ENCODE measurements at places on chromosomes 12 and 14.

DNA sequence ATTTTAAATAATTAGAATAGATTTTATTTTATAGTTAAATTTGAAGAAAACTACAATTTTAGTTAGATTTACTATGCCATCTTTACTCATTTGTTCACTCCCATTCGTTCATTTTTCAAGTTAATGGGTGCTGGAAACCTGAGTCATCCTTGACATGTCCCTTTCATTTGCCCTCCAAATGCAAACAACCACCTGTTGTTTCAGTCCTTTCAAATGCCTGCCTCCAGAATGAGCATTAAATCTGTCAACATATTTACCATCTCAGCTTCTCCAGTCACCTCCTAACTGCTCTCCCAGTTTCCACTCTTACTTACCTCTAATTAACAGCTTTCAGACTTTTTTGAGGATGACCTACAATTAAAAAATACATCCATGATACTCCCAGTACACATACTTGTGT lies 375.5 kb downstream of the RAD51B start:
- DNase-seq = no peak

DNA sequence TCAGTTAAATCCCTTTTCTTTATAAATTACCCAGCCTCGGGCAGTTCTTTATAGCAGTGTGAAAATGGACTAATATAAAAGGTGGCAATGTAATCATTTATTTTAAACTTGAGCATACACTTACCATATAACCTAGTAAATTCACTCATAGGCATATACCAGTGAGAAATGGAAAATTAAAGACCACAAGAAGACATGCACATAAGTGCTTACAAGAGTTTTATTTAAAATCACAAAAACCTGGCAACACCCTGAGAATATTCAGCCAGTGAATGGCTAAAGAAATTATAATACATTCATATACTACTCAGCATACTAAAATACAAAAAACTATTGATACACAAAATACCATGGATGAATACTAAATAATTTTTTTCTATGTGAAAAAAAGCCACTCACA lies 1017.5 kb upstream of the TMEM132C start:
- DNase-seq = no peak

DNA sequence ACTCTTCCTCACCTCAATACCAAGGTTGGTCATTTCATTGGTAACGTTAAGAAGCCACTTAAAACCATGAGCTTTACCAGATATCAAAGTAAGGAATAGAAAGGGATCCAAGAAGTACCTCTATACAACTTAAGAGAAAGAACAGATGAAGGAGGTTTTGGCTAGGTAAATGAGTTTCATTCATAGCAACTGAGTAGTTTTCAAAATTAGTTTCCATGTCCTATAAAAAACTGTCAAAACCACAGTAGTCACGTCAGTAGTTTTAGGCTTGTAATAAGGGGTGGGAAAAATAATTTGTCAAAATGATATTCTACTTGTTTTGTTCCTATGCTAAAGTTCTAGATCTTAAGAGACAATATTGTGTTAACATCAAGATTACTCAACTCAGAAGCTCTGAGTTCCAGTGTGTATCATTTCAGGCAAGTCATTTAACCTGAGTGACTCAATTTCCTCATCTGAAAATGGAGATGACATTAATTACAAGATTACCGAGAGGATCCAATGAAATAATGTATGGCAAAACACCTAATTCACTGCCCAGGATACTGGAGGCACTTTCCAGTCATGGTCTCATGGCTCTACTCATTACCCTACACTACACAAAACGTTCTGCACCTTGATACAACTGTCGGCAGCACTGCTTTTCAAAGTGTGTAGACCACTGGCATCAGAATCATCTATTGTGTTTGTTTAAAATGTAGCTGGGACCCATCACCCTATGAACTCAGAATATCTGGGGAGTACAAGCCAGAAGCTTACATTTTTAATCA lies 24.1 kb upstream of the SLC6A13 start:
- no peak for DNase-seq

DNA sequence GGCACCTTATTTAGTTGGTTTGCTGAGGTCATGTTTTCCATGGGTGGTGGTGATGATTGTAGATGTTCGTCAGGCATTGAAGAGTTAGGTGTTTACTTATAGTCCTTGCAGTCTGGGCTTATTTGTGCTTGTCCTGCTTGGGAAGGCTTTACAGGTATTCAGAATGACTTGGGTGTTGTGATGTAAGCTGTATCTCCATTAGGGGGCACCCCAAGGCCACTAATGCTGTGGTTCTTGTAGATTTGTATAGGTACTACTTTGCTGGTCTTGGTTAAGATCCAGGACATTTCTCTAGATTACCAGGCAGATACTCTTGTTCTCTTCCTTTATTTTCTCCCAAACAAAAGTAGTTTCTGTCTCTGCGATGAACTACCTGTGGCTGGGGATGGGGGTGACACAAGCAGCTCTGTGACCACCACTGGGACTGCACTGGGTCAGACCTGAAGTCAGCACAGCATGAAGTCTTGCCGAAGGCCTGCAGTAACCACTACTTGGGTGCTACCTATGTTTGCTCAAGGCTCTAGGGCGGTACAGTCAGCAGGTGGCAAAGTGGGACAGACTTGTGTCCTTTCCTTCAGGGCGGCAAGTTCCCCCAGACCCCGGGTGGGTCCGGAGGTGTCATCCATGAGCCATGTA lies 35.8 kb upstream of the FBXO33 start:
- no peak for DNase-seq

- DNase-seq = no peak
Measured at GRCh38 chr14:70665448-70666360, 24.0 kb downstream of the TTC9 start.

DNA sequence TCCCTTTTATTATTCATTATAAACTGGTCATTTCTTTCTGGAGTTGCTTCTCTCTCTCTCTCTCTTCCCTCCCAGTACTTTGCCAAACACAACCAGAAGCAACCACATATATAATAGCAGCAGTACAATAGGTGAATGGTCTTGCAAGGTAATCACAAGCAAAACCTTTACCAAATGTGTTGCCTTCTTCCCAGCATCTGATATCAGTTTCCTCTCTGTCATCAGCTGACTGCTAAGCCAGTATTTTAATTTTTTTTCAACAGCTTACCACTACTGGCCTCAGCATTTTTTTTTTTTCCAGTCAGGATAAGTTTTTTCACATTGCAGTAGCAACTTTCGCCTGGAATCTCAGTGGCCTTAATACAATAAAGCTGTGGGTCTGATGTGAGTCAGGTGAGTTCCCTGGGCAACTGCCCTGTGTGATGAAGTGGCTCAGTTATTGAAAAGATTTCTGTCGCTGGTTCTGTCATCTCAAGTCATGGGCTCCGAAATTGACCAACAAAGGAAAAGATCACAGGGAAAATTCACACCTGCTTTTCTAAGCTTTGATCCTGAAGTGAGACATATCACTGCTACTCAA lies 282.5 kb upstream of the AMIGO2 start:
- no peak for DNase-seq

GRCh38 chr12:65792724-65793123 lies 31.6 kb upstream of the HMGA2 start:
- DNase-seq = no peak

GRCh38 chr14:69328765-69329164 lies 68.8 kb downstream of the GALNT16 start:
- DNase-seq = no peak

GRCh38 chr14:32820181-32820580 lies 118.5 kb upstream of the NPAS3 start:
- DNase-seq = no peak

DNA sequence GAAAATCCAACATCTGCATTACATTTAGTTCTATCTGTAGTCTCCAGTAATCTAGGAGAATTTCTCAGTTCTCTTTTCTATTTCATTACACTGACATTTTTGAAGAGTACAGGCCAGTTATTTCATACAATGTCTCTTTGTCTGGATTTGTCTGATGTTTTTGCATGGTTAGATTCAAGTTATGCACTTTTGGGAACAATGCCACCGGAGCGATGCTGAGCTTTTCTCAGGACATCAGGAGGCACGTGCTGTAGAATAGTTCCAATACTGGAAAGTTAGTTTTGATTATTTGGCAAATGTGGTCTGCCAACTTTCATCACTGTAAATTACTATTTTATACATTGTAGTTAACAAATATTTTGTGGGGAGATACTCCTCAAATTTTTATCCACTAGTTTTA lies 43.1 kb downstream of the ALDH1L2 start:
- no peak for DNase-seq

- no peak for DNase-seq
Measured at GRCh38 chr12:62332598-62332997, 72.4 kb downstream of the USP15 start.

- no peak for DNase-seq
Measured at GRCh38 chr12:114420944-114421335, 15.0 kb upstream of the TBX5 start.

DNA sequence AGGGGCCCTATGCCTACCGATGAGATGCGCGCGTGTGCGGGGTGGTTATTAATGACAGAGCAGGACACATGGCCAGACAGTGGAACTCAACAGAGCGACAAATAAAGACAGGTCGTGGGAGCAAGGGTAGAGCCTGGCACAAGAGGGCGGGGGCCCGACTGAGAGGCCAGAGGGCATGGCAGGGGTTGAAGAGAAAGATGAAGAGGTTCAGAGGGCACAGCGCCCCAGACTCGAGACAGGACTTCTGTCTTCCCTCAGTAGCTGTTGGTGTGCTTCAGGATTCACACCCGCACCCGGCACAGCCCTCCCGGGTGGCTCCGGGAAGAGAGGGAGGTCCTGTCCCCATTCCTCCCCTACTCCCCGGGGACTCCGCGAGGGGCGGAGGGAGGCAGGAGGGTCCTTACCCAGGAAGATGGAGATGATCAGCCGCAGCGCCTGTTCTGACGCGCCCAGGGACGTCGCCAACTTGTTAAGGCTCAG lies 366 bp downstream of the LPCAT3 start:
- DNase-seq = peak; percentile 54

GRCh38 chr12:18612971-18613370 lies 124.8 kb downstream of the PLCZ1 start:
- DNase-seq = no peak

DNA sequence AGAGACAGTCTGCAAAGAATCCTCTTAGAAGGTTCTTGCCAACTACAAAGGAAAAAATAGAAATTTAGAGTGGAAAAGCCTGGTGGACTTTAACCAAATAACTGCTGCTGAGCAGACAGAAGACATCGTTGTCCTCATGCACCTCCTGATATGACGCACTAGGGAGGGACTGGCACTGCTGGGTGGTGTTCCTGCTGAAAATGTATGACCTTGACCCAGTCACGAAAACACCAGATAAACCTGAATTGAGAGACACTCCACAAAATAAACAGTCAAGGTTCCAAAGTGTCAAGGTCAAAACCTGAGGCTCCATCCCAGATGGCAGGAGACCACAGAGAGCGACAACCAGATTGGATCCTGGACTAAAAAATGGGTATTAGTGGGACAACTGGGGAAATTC lies 61.9 kb downstream of the CHGA start:
- no peak for DNase-seq

DNA sequence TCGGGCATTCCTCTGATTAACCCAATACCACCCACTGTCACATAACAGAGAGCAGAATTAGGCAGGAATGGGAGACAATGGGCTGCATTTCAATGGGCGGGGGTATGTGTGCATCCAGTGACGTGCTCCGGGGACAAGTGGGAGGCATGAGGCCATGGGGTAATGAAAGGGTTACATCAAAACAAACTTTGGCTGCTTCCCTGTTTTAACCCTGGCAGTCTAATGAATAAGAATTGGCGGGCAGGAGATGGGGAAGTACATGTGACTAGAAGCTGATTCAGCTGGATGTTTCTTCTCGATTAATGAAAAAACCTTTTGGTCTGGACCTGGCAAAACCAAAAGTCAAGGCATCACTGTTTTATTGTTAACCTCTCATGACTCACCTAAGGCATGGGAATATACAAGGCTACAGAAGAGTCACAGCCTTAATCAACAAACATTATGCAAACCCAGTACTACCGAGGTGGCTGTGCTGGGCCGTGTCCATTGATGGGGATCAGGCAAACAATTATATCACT lies 44.2 kb downstream of the SOCS2 start:
- no peak for DNase-seq

DNA sequence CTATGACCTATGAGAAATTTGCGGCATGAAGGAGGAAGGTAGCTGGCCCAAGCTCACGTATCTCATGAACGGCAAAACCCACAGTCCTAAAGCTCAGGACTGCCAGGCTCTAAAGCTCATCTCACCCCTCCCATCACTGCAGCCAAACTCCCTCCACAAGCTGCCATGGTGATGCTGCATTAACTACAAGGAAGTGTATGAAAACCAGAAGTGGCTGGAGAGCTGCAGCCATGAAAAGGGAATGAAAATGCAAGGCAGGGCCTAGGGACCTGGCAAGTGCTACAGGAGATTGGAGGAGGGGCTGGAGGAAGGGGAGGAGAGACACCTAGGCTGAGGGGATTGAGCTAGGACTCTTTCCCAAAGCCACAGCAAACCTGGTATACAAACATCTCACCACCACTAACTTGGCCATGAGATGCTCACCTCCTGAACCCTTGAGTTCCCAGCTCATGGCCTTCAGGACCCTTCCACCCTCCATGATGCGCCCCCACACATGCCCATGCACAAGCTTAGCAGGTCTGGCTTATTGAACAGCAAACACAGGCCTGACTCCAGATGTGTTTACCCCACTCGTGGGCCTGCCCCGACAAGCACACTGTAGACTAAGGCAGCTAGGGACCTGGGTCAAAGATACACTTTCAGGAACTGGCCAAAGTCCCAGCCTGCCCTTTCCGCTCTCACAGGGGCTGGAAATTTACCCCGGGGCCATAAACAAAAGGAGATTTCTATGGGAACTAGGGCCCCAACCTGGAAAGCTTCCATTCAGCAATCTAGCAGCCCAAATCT lies 42.0 kb downstream of the LTBP2 start:
- DNase-seq = no peak

DNA sequence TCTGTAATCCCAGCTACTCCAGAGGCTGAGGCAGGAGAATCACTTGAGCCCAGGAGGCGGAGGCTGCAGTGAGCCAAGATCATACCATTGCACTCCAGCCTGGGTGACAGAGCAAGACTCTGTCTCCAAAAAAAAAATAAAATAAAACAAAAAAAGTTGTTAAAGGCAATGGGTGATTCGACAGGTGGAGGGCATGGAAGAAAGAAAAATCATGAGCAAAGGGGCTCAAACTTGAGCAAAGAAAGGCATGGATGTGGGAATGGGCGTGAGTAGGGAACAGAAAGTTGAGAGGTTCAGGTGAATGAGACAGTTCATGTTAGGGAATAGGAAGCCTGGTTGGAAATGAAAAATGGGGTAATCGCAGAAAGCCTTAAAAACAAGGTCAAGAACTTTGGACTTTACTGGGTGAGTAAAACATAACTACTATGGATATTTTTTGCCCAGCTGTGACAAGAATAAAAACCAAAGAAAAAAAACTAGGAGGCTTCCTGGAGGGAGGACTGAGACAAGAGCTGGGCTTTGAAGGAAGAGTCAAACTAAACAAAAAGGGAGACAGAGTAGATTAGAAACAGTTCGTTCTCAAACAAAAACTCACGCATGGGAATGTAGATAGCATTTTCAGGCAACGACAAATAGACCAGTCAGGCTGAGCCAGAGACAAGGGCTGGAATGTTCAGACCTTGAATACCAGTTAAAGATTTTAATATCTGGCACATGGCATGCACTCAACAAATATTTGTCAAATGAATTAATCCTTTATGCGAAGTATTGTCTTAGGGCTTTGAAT lies 18.8 kb downstream of the PYM1 start:
- DNase-seq = no peak

GRCh38 chr14:75298187-75298965 lies 19.7 kb downstream of the FOS start:
- no peak for DNase-seq

Data from KG1 (cell line).